ENCODE measurements at places on chromosomes 3 and 15. TPM values are rescaled to one million over a fixed set of nuclear protein-coding genes. Genes with fewer than 3 reads are reported as not detected.

The CA12 gene
- 0.38 TPM for total RNA-seq

The NPAP1 gene
- total RNA-seq = not detected

The GADL1 gene
- 0.13 TPM for total RNA-seq

The PRR20G gene
- total RNA-seq = not detected

The LRRN1 gene
- not detected for total RNA-seq

The YEATS2 gene
- 27.6 TPM for total RNA-seq

The SAMMSON gene
- total RNA-seq = not detected

The COMMD4 gene
- total RNA-seq = 104 TPM

The MRAS gene
- total RNA-seq = 11.4 TPM

The CNTN4 gene
- total RNA-seq = not detected

- no peak for DNase-seq
These were observed 37.9 kb downstream of the RPLP1 start for GRCh38 chr15:69490356-69491037.

DNA sequence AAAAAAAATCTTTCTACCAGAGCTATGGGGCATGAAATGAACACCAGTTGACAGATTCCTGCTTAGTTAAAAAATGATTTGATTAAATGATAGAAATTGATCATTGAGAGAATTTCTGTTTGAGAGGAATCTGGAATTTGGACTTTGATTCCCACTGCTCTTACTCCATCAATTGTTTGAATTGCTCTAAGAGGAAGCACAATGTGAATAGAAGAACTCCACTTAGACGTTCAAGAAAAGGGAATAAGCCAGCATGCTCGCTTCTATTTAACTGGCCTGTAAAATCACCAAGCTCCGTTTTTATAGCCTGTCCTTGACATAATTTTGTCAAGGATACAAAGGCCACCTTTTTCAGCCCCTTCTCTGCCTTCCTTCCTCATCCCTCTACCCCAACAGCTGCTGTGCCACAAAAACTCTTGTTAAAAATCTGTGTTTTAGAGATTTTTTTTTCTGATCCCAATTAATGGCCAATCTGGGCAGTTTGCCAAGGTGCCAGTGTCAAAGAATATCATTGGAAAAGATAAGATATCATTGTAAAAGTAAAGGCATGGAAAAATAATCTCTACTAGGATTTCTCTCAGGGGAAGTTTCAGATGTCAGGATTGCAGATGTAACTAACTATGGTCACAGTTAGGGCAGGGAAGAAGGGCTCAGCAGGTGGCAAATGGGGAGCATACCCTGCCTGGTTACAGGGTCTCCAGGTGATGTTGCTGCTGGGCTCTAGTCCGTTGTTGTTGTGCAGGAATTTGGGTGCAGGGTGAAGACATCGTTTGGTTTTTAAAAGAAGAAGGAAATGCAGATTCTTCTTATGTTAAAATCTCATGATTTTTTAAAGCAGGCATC lies 301.8 kb upstream of the PDZRN3 start:
- no peak for DNase-seq

DNA sequence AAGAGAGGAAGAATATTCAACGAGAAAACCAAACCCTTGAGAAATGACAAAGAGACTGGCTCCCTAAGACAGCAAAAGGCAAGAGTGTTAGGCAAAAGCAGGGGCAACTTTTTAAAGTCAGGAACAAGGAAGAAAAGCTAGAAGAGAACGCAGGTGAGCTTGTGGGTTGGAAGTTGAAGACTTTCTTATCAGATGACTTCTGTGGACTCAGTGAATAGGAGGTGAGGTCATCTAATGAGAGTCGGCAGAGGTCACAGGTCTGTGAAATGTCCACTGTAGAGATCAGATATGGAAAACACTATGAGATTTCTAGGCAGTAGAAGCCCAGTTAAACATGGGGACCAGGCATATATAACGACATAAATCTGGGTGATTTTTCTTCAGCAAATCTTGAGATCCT lies 27.2 kb upstream of the TNIK start:
- no peak for DNase-seq

GRCh38 chr3:149650828-149651227 lies 7.0 kb downstream of the WWTR1 start:
- DNase-seq = no peak

GRCh38 chr15:81182756-81183438 lies 13.8 kb upstream of the IL16 start:
- DNase-seq = no peak

GRCh38 chr15:76803049-76803571 lies 102.0 kb downstream of the SCAPER start:
- no peak for DNase-seq

- DNase-seq = no peak
These were observed 756 bp upstream of the RASGRF1 start for GRCh38 chr15:79091204-79091867.

GRCh38 chr3:130073582-130073981 lies 8.0 kb upstream of the ALG1L2 start:
- DNase-seq = no peak

DNA sequence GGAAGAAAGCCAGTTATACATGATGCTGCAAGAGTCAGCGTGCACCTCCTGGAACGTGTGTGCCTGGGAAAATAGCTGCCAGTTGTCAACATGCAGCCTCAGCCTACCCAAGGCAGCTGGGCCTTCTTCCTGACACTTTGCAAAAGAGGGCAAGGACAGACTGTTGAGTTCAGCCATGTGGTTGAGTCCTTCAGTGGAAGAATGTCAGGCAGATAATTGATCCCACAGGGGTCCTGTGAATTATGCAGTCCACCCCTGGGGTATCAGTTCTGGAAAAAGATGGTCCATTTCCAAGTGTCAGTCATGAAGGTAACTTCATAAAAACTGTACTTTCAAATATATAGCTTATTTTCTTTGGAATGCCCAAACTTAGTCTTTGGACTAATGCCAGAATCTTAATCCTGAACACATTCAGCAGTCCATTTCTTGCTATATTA lies 79.6 kb downstream of the ARNT2 start:
- DNase-seq = no peak

- no peak for DNase-seq
These were observed 23.1 kb downstream of the CRTC3 start for GRCh38 chr15:90552929-90553211.

DNA sequence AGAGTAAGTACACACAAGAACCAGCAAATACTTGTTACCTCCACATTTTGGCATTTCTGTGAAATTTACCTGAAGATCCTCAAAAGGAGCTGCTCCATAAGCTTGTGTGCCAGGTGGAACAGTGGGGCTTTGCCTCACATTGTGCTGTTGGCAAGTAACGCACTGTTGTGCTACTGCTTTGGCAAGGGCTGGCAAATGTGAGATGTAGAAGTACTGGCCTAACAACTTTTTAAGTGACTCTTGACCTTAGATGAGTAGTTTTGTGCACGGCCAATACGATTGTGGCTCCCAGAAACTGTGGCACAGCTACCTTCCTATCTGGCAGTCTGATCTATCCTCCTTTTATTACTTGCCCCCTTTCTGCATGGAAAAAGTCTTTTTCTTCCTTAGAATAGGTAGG lies 337.0 kb downstream of the KCNH8 start:
- DNase-seq = no peak

DNA sequence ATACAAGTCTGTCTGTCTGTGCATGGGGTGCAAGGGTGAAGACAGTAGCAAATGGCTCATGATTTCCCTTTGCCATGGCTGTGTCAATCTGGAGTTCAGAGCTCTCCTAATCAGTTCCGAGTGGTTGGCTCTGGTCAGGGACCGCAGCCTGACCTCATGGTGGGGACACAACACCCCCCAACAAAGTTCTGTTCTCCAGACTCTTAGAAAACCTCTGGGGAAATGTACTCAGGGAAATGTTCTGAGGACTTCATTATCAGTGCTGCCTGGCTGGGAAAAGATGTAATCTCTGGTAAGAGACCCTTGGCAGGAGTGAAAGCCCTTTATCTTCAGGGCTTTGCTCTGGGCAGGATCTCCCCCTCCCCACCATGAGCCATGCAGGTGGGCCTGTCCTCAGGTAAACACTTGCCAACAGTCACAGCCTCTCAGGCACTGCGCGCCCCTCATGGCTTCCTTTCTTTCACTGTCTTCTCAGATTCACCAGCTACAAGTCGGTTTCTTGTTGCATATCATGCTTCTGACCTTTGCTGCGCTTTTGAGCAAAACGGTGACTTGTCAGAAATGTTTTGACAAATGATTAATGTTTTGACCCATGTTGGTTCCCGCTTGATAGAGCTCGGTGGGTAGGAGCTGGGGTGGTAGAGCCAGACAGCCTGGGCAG lies 95.5 kb downstream of the ST6GAL1 start:
- DNase-seq = no peak

- DNase-seq = no peak
These were observed 928.8 kb upstream of the ALCAM start for GRCh38 chr3:104437891-104438290.

DNA sequence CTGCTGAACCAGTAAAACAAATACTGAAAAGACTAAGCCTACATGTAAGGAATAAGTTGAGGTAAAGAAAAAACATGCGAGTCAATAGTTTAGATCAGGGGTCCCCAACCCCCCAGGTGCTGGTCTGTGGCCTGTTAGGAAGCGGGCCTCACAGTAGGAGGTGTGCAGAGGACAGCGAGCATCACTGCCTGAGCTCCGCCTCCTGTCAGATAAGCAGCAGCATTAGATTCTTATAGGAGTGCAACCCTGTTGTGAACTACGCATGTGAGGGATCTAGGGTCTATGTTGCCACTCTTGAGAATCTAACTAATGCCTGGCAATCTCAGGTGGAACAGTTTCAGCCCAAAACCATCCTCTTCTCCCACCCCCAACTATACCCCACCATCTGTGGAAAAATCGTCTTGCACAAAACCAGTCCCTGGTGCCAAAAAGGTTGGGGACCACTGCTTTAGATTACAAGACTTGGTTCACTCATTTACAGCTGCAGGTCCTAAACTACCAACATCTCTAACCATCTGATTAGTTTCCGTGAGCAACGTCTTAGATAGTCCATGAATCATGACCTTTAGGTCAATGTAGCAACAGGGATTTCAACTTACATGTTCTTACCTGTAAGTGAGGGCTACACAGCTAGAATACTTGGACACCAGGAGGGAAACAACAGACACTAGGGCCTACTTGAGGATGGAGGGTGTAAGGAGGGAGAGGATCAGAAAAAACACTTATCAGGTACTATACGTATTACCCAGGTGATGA lies 66.7 kb downstream of the TRANK1 start:
- no peak for DNase-seq

- no peak for DNase-seq
These were observed 13.6 kb upstream of the AQP9 start for GRCh38 chr15:58124585-58124984.

GRCh38 chr3:53749448-53749847 lies 96.8 kb downstream of the CHDH start:
- DNase-seq = no peak

- DNase-seq = no peak
These were observed 117.3 kb downstream of the XXYLT1 start for GRCh38 chr3:195153653-195154052.

DNA sequence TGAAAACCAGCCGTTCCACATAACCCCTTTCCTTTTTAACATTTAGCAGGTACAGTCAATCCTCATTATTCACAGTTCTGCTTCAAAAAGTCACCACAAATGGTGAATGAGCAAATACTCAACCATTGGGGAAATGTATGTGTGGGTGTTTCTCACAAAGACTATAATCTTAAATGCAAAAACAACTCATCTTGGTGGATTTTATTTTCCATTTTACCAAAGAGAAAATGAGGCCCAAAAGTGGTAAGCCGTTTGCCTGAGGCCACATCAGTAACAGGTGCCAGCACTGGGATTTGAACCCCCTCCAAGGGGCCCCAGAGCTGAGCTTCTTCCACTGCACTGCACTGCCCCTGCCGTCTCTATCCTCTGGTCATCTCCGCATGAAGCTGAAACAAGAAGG lies 208.8 kb downstream of the OSBPL10 start:
- no peak for DNase-seq

- no peak for DNase-seq
These were observed 927.6 kb downstream of the FHIT start for GRCh38 chr3:60323651-60324050.

DNA sequence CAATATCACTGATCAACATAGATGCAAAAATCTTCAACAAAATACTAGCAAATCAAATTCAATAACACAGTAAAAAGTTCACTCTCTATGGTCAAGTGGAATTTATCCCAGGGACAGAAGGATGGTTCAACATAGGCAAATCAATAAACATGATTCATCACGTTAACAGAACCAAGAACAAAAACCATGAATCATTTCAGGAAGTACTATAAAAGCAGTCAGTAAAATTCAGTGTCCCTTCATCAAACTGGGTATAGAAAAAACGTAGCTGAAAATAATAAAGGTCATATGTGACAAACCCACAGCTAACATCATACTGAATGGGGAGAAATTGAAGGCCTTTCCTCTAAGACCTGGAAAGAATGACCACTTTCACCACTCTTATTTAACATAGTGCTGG lies 172.1 kb downstream of the POLR2M start:
- peak; percentile 61 for DNase-seq

DNA sequence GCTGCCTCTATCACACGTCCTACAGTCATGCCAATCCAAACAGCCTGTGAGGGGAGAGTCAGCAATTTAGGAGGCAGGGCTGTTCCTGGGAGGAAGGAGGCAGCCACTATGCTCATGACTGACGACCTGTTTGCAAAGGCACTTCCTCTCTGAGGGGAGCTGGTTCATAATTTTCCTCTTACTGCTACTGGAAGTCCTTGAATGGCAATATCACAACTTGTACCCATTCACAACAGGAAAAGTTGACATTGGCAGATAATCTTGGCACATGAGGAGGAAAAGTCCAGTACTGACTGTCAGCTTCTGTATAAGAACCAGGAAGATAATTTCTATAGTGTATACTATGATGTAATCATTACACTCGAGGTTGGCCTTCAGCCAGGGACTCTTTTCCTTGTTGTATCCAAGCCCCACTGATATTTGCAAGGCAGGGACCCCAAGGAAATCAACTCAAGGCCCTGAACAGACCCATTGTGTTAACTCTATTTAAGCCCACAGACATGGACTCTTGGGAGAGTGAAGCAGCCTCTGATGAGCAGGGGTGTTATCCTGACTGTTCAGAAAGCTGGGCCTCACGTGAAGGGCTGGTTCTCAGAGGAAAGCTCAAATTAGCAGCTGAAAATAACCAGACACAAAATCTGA lies 267.3 kb upstream of the ADAMTS9 start:
- DNase-seq = peak; percentile 94

DNA sequence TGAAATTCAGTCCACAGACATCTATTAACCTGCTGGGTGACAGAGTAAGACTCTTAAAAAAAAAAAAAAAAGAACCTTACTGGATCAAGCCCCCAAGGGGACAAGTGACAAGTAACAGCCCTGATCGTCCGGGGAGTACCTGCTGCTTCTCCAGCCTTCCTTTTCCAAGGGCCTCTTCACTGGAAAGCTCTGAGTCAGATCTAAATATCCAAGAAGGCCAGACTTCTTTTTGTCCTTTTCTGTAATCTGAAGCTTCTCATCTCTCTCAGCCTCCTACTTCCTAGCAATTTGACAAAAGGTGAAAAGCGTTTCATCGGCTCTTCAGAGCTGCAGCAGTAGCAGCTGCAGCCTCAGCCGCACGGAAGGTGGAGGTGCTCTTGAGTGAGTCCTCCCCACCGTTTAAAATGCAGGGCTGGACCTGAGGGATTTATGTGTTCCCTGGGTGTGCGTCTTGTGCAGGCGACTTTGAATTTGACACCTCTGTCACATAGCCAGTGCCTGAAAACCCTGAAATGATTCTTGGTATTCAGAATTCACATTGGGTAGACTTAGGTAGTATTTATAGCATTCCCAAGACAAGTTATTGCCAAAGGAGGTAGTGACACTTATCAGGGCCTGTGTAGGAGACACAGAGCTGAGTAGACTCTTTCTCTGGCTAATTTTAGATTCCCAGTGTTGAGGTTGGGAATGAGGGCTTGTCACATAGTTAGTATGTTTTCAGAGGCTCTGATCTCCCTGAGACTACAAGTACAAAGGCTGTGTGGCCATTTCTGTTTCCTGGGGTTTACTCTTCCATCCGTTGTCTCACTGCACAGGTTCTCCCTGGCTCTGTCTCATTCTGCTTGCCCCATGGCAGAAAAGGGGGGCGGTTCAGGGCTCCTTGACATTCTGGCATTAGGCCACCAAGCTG lies 291.2 kb upstream of the C2CD4B start:
- DNase-seq = no peak
